ENCODE measurements at places on chromosomes 1 and 21.

GRCh38 chr1:99776120-99776519 is 9.7 kb upstream of the FRRS1 start:
- no peak for DNase-seq

DNA sequence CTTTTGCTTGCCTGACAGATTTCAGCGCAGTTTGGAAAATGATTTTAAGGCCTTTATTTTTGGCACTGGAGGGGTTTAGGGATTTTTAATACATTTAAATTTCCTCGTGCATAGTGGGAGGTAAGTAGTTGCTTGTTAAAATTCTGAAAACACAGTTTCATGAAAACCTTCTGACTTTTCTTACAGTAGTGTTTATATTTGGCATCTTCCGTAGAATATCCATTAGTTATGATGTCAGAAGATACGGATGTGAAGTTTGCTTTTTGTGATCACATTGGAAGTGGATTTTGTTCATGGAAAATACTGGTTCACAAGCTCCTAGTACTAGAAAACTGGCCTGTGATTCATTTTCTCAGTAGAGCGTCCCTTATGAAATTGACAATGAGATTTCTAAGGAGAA is 1.3 kb downstream of the RABGAP1L start:
- no peak for DNase-seq

DNA sequence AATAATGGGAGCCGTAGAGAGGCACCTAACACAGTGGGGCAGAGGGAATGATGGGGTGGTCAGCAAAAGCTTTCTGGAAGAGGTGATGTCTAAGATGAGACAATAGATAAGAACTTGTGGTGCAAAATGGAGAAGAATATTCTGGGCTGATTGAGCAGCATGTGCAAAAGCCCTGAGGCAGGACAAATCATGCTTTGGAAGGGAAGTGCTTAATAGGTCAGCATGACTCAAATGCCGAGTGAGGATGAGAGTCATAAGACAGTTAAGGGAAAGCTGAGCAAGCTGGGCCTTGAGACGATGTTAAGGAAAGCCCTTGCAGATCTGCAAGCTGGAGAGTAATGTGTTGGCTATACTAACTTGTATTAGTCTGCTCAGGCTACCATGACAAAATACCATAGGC is 37.3 kb upstream of the ASB17 start:
- no peak for DNase-seq

GRCh38 chr1:31723828-31724359 is 20.1 kb upstream of the COL16A1 start:
- peak; percentile 64 for DNase-seq

GRCh38 chr1:53046930-53047329 is 15.1 kb upstream of the PODN start:
- DNase-seq: no peak

DNA sequence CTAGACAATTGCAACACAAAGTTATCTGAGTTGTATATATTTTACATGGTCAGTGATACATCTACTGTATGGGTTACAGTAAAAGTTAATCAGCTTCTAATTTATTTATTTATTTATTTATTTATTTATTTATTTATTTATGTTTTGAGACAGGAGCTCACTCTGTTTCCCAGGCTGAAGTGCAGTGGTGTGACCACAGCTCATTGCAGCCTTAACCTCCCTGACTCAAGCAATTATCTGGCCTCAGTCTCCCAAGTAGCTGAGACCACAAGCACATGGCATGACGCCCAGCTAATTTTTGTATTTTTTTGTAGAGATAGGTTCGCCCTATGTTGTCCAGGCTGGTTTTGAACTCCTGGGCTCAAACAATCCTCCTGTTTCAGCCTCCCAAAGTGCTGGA is 241.6 kb downstream of the PTPRC start:
- DNase-seq: no peak

GRCh38 chr1:24805534-24806301 is 60.5 kb downstream of the CLIC4 start:
- DNase-seq: no peak

- no peak for DNase-seq
Measured at GRCh38 chr21:14771593-14771992, 225.5 kb upstream of the SAMSN1 start.

DNA sequence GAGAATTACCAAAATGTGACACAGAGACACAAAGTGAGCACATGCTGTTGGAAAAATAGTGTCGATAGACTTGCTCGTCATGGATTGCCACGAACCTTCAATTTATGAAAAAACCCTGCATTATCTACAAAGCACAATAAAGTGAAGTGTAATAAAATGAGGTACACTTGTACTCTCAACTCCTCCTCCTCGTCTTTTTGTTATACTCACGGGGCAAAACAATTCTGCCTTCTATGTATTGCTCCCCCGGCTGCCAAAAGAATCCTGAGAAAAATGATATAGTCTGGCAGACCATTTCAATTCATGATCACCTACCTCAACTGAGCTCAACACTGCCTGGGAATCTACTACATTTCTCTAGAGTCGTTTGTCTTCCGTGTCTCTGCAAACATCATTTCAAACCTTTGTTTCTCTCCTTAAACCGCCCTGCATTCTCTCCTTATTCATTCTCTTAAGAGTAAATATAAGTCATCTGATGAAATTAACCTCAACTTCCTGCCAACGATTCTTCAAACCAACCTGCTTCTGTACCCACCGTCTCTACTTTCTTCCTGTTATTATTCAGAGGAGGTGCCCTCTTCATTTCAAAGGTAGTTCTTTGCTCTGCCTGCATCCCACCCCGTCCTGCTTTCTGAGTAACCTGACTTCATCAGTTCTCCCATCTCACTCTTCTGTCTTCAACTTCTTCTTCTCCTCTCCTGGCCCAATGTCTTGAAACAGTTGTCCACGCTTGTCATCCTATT is 12.9 kb upstream of the IL19 start:
- no peak for DNase-seq

GRCh38 chr1:97610748-97611147 is 310.1 kb downstream of the DPYD start:
- no peak for DNase-seq

DNA sequence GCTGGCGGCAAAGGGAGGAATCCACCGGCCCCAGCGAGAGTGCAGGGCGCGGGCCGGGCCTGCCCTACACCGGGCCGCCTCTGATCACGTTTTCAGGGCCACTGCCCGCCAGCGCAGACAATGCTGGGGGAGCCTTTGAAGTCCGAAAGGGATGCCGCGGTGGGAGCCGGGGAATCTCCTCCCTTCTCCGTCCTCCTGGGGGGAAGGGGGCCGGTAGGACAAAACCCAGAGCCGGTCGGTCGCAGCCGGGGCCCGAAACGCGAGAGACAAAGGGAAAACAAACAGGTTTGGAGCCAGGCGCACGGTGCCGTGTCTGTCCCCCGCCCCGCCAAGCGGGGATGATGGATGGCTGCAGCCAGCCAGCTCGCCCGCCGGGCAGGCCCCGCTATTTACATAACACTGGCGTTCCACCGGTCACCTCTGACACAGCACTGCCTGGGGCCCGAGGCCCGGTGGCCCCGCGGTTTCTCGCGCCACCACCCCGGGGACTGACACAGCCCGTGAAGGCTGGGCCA is 92.0 kb downstream of the CASZ1 start:
- DNase-seq: no peak

- peak; percentile 52 for DNase-seq
Measured at GRCh38 chr1:62841587-62842169, 57.7 kb downstream of the ATG4C start.

DNA sequence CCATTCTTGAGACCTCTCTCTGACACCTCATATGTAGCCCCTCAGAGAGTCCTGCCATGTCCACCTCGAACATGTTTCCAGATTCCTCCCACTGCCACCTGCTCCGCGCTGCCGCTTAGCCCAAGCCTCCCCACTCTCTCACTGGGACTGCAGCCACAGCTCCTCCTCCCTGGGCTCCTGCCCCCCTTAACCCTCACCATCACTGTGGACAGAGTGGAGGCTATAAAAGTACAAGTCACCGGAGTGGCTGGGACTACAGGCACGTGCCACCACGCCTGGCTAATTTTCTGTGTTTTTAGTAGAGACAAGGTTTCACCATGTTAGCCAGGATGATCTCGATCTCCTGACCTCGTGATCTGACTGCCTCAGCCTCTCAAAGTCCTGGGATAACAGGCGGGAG is 77.0 kb downstream of the VWA5B1 start:
- DNase-seq: no peak

DNA sequence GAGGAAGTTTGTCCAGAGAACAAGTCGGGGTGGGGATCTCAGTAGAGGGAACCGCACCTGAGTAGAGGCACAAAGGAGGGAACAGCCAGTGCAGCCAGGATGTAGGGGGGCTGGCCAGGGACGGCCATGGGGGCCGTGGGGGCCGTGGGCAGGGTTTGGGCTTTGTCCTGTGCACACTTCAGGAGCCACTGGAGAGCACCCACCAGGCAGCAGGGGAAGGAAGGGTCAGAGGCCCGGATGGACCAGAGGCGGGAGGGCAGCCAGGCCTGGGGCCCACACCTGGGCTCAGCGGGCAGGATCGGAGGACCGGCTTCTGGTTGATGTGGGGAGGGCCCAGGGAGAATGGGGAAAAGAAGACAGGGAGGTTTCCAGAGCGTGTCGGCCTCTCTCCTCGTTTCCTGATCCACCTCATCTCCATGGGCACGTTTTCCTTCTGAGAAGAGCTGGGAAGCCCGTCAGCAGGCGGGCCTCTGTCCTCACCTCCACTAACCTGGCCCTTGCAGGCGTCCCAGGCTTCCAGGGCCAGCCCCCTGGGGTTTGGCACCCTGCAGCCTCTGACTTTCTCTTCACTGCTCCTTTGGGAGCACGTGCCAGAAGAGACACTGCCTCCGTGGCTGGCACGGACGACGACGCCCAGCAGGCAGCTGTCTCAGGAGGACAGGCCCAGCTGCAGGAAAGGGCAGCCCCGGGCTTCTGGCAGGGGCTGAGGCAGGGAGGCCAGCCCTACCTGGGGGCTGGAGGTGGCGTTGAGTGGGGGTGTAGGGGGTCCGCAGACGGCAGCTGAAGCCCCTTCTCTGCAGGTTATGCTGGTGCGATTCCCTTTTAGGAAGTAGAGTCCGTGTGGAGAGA is 16.8 kb upstream of the PDXK start:
- no peak for DNase-seq

DNA sequence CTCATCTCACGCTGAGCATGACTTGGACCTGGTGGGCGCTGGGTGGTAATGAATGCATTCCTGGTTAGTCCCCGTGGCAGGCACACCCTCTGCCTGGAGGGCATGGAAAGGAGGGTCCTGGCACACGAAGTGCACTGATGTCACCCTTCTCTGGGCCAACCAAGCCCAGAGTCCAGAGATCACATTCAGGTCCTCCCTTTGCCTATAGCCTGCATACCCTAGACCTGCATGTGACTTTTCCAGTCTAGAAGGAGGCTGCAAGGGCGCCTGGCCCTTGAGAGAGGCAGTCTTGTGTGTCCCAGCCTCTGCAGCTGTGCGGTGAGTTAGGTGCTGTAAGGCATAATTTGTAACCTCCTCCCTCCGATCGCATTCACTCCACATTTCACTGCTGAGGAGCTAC is 22.1 kb downstream of the PADI2 start:
- DNase-seq: no peak

DNA sequence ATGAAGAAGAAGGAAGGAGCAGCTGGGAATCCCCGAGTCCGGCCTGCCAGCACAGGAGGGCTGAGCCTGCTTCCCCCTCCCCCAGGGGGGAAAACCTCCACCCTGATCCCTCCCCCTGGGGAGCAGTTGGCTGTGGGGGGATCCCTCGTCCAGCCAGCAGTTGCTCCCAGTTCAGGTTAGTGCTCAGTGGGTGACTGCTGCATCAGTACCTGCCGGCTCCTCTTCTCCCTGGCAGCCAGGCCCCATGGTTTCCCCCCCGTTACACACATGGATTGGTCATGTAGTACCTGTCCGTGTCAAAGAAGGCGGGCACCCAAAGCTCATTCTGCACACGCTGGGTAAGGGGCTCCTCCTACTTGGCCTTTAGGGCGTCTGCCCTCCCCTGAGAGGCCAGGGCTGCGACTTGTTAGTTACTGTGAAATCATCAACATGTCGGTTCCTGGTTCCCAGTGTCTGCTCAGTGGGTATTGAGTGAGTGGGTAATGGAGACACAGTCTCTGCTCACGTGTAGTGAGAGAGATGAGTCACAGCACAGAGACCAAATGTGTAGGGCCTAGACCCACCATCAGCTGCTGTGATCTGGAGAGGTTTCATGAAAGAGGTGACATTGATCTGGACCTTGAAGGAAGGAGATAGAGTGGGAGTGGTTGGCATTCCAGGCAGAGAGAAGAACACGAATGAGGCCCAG is 11.5 kb downstream of the NECAP2 start:
- DNase-seq: peak; percentile 47

DNA sequence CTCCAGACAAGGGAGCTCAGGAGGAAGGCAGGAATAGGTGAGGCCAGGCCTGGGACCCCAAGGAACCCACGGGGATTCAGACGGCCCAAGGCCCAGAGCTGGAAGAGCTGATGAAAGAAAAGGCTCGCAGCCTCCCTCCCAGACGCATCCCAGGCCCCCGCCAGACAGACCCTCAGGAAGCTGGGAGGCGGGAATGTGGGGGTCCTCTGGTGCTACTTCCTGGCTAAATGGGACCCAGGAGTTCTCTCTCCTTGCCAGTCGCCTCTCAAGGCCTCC is 430 bp downstream of the FBXO2 start:
- DNase-seq: no peak

- no peak for DNase-seq
Measured at GRCh38 chr21:16239659-16240265, 510.0 kb downstream of the USP25 start.

- peak; percentile 50 for DNase-seq
Measured at GRCh38 chr1:45394342-45394741, 54.1 kb upstream of the MUTYH start.

DNA sequence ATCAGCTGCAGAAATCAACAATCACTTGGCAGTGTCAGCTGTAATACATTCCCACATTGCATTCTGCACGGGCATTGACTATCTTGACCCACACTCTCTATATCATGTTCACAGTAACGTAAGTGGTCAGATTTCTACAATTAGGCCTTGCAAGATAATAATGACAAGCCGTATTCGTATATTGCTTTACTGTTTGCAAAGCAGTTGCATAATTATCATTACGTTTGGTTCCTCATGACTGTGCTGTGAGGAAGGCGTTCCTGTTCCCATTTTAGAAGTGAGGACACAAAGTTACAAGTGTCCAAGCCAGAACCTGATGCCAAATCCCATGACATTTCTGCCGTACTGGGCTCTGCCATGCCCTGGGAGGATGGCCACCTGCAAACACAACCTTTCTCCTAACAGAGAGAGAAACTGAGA is 53.5 kb upstream of the TARBP1 start:
- no peak for DNase-seq
